ENCODE measurements at places on chromosomes 4 and X.

DNA sequence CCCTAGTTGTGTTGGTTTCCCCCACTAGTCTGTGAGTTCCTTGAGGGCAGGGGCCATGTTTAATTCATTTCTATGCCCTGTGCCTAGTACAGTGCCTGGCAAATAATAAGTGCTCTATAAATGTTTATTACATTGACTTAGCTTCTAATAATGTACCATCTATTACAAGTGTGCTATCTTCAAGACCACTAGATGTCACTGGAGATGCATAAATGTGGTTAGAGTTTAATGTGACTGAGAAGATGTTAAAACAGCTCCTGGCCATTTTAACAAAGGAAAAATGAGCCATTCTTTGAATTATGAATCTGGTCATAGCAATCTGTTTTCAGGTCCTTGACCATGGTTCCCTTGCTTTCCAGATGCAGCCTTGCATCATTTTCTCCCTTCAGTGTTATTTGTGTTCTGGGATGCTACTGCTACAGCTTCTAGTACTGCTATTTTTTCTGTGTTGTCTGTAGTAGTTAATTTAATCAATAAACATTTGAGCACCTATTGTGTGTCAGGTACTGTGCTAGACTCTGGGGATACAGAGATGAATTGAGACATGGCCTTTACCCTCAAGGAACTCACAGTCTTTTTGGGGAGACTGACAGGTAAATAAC lies 43.2 kb downstream of the SLC9A6 start:
- peak; percentile 12 for DNase-seq

DNA sequence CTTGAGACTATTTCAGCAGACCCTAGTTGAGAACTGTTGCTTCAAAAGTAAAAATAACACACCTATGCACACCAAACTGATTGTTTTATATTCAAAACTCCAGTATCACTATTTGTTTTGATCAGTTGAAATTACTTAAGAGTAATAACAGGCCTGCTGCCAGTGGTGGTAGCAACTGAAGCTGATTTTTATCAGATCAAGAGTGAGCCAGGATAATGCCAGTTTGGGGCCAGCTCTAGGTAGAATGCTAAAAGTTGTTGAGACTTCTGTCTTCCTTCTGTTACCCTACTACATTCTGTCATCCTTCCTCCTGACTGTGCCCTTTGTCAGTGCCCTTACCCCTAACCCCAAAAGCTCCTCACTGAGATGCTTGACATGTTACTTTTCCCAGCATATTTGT lies 228.7 kb upstream of the SPRY1 start:
- DNase-seq: no peak

DNA sequence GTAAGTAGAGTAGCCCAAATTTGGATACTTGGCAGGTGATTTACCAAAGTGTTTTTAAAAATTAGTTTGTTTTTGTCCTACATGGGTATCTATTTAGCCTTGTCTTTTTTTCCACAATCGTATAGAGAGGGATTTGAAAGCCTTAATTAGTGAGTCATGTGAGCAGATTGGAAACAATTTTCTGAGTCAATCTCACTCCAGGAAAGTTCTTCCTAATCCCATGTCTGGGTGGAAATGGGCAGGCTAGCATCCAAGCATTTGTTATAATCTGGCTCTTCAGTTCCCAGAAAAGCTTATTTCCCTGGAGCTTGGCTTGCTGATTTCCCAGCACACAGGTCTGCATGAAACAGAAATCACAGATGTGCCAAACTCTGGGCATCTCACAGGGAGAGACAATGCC lies 426.9 kb upstream of the BOD1L1 start:
- DNase-seq: no peak

DNA sequence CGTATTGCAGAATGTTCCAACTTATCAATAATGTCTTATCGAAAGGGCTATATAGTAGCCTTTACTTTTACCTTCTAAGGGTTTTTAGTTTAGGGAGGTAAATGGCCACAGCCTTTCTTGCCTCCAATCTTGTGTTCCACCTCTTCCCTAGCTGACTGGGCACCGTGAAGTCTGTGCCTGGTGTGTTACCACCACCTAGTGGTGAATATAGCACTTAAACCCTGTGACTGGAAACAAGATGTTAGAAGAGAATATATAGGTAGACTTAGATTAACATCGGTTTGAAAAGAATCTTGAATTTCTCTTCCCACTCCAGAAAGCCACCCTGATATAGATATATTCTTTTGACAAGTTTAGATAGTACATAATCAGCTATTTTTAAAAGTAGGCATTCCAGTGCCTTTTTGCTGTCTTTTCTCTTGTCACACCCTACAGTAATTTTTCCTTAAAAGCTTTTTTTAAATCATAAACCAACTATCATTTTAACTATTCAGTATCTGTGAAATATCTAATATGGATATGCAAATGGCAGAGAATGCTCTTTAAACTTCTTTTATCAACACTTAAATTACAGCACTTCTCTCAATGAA lies 27.8 kb upstream of the ADH7 start:
- DNase-seq: peak; percentile 31

- DNase-seq: no peak
Observed at GRCh38 chr4:16659079-16659478, 239.4 kb downstream of the LDB2 start.

DNA sequence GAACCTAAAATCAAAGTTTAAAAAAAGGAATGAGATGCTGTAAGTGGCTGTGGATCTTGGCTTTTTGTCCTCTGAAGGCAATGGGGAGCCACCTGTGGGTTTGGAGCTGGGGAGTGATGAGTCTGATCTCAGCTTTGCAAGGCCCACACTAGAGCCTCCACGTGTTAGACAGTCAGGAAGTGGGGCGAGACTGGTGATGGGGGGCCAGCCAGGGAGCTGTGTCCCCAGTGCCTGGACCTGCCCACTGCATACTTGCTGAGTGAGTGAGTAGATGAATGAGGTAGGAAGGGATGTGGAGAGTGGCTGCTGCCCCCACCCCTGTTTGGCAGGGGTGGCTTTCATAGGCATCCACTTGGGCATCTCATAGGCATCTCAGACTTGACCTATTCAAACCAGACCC lies 84.0 kb downstream of the NHSL2 start:
- no peak for DNase-seq

DNA sequence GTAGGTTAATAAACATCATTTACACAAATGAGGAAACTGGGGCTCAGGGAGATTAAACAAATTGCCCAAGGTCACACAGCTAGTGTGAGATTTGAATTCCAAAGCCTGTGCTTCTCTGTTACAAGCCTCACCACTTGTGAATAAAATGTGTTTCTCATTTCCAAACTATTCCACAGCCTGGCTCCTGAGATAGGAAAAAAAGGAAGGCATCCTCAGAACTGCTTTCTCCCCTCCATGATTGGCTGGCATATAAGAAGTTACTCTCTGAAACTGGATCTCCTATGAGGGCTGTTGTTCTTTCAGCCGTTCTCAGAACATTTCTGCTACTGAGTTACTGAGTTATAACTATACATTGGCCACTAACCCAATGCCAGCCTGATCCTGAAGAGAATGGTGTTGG lies 237.9 kb downstream of the MAML3 start:
- no peak for DNase-seq

GRCh38 chr4:70994387-70995099 lies 1.1 kb downstream of the DCK start:
- DNase-seq: no peak

- DNase-seq: no peak
Observed at GRCh38 chr4:70243091-70243490, 694 bp downstream of the CSN3 start.

- no peak for DNase-seq
Observed at GRCh38 chr4:175536852-175537453, 275.1 kb downstream of the GPM6A start.

DNA sequence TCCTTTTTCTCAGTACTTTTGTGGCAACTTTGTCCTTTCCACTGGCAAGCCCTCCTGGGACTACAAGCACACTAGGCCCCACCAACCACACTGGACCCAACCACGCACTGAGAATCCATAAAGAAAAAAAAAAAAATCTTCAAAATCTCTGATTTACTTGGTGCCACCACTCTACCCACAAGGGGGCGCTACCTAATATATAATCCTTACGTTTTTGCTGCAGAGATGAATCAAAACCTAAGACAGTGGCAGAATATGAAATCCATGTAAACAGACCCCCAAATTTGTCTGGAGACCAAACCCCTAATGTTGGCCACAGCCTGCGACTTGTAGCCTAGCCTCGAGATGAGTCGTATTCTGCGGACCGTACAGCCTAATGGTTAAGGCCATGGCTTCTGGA lies 63.5 kb upstream of the ARHGAP36 start:
- DNase-seq: no peak

- no peak for DNase-seq
Observed at GRCh38 chr4:108371282-108371681, 202.6 kb upstream of the LEF1 start.

DNA sequence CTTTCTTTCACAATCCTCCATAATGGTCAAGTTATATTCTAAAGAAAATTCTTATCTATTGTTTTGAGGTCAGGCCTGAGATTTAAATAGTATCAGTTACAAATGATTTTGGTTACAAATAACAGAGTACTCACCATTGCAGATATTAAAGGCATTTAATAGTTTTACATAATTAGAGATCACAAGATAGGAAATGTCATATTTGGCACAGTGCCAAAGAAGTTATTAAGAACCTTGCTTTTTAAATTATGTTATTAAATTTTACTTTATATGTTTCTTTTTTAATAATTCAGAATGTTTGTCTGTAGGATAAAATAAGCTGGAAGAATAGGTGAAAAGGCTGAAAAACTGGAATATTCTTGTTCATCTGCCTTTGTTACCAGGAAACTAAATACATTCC lies 1174.7 kb downstream of the PCDH18 start:
- DNase-seq: no peak

DNA sequence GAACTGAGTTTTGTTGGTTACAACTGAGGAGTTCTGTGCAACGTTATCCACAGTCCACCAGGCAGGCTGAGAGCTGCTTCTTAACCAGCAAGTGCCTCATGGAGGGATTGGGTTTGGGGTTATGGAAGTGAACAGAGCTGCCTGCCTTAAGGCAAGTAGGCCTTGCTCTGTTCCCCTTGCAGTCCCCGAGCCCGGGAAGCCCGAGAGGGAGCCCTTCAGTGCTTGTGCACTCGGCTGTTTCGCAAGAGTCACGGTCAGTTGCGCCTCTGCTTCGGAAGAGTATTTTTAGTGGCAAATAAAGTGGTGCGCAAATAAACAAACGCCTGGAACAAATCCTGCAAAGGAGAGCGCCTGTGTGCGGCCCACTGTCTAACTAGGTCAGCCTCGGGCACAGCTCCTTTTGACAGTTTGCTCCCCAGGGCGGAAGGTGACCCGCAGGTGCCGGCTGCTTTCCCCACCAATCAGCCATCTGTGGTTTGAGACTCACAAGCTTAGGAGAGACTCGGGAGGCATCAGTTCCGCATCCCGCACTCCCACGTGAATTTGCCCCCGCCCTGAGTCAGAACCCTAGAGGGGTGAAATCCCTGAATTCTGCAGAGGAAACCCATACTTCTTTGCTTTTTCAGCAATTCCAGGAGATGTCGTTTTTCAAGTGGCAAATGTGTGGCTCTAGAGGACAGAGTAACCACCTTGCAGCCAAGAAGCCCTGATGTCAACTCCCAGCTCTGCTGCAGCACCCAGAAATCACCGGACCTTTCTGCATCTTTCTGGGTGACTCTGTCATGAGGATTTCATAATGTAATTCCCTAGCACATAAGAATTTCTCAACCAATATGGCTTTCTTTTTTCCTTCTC lies 56.8 kb downstream of the LGI2 start:
- DNase-seq: peak; percentile 51

DNA sequence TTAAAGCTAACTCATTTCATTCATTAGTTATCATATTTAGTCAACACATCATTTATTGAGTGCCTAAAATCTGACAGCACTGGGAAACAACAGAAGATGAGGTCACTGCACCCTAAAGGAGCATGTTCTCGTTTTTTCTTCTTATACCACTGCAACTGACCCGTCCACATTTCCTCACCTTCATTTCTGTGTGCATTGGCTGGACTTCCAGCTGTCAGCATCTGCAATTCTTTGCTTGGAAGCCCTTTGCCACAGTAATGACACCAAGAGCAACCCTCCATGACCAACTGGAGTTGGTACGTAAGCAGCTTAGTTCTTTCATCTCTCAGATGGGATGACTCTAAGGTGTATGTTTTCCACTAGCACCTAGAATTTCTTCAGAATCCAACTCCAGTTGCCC lies 13.2 kb downstream of the SHROOM3 start:
- DNase-seq: no peak

DNA sequence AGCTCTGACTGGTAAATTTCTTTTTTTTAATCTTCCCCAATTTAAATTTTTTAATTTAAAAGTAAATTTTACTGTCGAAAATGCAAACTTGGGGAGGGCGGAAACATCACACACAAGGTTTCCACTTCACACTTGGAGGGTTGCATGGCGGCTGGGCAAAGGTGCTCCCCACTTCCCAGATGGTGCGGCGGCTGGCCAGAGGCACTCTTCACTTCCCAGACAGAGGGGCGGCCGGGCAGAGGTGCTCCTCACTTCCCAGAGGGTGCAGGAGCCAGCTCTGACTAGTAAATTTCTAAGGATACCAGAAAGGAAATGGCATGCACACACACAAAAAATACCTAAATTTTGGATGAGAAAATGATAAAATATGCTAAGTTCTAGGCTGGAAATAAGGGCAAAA lies 16.4 kb downstream of the C1QTNF7 start:
- DNase-seq: no peak

- DNase-seq: no peak
Observed at GRCh38 chrX:31845003-31845402, 773.2 kb upstream of the FTHL17 start.

- DNase-seq: no peak
Observed at GRCh38 chr4:34767407-34767806, 1476.9 kb downstream of the ARAP2 start.

DNA sequence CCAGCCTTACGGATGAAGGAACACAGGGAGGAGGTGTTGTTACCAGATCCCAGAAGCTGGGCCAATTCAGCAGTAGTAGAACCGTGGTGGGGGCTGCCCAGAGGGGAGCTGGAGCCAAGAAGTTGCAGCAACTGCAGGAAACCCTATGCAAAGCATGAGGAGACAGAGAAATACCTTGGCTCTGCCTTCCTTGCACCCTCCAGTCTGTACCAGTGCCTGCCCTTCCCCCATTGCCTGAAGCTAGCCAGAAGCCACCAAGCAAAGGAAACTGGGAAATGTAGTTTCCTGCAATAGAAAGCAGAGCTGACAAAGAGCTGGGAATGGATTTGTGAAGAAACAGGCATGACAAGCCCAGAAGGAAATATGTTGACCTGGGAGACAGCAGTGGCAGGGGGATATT lies 108.7 kb upstream of the FUNDC1 start:
- no peak for DNase-seq

- DNase-seq: no peak
Observed at GRCh38 chrX:34294665-34295064, 162.6 kb upstream of the FAM47A start.

All from HuH-7.5 (cell line).